ENCODE measurements at places on chromosomes 5 and 9.

- peak; percentile 60 for DNase-seq
These were observed 1.3 kb upstream of the ANKRD18A start for GRCh38 chr9:38621434-38622287.

- no peak for DNase-seq
These were observed 25.8 kb upstream of the CARNMT1 start for GRCh38 chr9:75053869-75054268.

- DNase-seq = no peak
These were observed 33.5 kb upstream of the DMRT3 start for GRCh38 chr9:942805-943580.

GRCh38 chr5:130106480-130106879 lies 202.2 kb downstream of the CHSY3 start:
- no peak for DNase-seq

- peak; percentile 6 for DNase-seq
These were observed 680 bp downstream of the GLRA1 start for GRCh38 chr5:151923866-151924476.

DNA sequence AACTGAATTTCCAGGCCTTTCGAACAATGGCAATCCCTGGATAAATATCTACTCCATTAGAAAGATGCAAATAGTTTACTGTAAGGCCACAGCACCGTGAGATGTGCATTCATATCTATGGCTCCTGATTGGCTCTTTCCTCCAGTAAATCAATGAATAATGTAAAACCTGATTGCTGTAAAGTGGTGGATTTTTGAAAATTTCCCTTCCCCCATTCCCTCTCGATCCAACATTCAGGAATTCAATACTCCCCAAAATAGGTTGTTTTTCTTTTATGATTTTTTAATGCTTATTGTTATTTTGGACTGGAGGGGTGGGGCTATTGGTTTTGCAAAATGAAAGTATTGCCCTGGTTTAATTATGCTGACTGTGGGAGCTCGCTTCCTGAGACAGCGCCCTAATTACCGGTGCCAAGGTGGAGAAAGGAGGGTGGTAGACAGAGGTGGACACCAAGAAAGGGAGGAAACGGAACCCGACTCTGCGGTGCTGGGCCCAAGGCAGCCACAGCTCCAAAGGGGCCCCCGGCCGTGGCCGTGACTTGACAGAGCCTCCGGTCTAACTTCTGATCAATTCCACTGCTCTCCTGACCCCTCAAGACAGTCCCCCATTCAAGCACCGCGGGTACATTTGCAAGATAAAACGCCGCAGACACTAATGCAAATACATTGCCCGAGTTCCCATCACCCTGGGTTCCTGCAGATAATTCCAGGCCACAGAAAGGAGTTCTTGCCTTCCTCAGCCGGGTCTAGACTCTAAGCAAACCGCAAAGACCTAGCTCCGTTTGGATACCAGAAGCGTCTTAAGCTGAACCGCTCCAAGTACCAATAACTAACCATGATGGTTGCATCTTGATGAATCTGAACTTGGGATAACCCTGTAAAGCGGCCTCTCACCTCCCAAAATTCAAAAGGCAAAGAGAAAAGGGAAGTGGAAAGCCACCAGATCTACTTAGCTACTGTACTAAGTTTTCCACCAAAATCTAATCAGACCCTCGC lies 211.2 kb downstream of the MEF2C start:
- no peak for DNase-seq

GRCh38 chr5:160398806-160399205 lies 1.0 kb downstream of the FAM200C start:
- DNase-seq = no peak

- peak; percentile 8 for DNase-seq
These were observed 92.0 kb downstream of the SV2C start for GRCh38 chr5:76175051-76175666.

DNA sequence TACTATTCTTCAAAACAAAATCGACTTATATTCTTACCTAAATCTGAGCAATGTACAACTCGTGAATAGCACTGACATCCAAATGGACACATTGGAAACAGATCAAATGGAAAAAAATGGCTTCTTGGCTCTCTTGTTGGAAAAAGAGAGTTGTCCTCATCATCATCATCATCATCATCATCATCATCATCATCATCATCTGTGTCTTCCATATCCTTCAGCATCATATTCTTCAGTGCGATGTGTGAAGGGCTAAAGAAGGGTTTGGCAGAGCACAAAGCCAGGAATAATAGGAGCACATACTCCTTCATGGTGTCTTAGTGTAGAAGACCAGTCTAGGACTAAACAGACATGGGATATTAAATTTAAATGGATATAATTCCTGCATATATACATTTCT lies 7.7 kb downstream of the ASPN start:
- DNase-seq = no peak

DNA sequence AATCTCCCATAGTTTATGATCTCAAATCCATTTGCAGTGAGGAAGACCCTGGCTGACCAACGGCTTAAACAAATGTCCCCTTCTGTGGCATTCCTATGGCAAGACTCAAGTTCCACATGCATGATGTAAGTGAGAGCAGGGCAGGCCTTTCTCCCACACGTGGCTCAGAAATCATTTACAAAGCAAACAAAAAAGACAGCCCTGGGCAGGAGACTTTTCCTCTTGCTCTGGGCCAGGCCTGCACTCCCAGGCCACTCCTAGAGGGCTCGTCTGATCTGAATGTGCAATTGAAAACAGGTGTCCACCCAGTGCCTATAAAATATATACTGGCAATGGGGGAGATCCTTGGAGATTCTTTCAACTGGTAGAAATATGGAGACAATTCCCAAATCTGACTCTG lies 123.1 kb downstream of the DMRT2 start:
- DNase-seq = no peak

GRCh38 chr5:125323613-125324012 lies 577.2 kb upstream of the ZNF608 start:
- DNase-seq = peak; percentile 52

GRCh38 chr5:159458217-159458711 lies 128.0 kb upstream of the IL12B start:
- DNase-seq = no peak

DNA sequence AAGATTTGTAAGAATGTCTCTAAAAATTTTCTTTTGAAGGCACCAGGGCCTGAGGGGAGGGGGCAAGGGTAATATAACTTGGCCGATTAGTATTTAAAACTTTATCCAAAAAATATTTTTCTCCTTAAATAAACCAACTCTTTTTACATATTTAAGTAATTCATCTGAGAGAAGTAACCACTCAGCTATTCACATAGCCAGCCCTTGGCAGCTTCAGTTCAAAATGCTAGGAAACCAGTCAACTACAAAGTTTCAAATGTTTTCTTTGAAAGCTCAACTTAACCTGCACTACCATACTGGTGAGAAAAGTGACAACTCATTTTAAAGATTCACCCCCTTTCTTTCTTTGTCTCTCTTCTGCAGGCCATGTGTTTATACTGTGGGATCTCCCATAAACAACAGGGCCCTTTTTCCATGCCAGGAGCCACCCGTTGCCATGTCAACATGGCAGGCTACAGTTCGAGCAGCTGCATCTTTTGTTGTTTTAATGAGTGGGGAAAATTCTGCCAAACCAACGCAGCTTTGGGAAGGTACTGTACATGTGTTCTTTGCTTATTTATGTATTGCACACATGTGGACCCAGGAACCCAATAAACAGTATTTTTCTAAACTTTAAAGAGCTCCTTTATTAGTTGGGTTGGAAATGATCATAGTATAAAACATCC lies 46.3 kb downstream of the AOPEP start:
- peak; percentile 18 for DNase-seq

- no peak for DNase-seq
These were observed 15.4 kb downstream of the ROR2 start for GRCh38 chr9:91934654-91935053.

GRCh38 chr5:156683509-156683908 lies 166.6 kb upstream of the PPP1R2B start:
- no peak for DNase-seq

- DNase-seq = no peak
These were observed 71.5 kb downstream of the INVS start for GRCh38 chr9:100170556-100170955.

- DNase-seq = no peak
These were observed 140.9 kb upstream of the MAP3K1 start for GRCh38 chr5:56674441-56674840.

DNA sequence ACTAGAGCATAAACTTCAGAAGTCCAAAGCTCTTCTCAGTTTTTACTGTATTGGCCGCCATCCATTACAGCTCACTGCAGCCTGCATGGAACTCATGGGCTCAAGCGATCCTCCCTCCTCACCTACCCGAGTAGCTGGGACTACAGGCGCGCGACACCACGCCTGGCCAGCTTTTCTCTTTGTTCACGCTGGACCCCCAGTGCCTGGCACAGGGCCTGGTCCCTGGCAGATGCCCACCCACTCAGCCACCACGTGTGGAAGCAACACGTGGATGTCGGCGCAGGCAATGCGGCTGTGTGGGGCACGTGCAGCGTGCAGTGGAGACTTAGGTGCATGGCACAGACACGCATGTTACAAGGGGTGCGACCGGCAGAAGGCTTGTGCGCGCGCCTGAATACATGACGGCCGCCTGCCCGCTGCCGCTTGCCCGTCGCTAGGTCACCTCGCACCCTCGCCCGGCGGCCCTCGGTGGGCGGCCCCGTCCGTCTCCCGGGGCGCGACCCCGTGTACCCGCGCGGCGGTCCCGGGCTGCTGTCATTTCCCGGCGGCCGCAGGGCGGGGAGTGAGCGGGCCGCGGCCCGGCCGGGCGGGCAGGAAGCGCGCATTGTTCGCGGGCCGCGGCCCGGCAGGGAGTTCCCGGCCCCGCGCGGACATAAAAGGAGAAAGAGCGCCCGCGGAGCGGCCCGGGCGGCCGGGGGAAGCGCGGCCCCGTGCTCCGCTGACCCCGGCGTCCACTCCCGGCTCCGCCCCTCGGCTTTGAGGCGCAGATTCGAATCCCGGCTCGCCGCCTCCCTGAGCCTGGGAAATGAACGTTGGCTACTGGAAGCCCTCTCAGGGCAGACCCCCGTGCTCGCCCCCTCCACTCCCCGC lies 24.1 kb upstream of the PTGS1 start:
- no peak for DNase-seq

DNA sequence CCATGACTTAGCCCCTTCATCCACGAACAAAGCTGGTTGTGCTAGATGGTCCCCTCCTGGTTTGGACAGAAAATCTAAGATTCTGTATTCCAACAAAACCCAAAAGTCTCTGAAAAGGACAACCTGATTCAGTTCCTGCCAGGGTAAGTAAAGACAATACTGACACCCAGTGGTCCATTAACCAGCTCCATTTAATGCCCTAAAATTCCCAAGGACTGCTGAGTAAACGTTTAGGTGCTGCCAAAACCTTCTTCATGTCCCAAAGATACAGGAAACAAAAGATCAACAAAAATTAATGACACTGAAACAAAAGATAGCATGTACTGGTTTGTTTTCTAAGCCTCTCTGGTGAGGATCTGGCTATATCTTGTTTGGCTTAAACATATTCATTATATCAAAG lies 25.3 kb upstream of the PPP1R2B start:
- peak; percentile 58 for DNase-seq

- no peak for DNase-seq
These were observed 12.5 kb upstream of the NKX2-5 start for GRCh38 chr5:173247510-173247909.

GRCh38 chr5:20041326-20042274 lies 53.6 kb upstream of the CDH18 start:
- no peak for DNase-seq

DNA sequence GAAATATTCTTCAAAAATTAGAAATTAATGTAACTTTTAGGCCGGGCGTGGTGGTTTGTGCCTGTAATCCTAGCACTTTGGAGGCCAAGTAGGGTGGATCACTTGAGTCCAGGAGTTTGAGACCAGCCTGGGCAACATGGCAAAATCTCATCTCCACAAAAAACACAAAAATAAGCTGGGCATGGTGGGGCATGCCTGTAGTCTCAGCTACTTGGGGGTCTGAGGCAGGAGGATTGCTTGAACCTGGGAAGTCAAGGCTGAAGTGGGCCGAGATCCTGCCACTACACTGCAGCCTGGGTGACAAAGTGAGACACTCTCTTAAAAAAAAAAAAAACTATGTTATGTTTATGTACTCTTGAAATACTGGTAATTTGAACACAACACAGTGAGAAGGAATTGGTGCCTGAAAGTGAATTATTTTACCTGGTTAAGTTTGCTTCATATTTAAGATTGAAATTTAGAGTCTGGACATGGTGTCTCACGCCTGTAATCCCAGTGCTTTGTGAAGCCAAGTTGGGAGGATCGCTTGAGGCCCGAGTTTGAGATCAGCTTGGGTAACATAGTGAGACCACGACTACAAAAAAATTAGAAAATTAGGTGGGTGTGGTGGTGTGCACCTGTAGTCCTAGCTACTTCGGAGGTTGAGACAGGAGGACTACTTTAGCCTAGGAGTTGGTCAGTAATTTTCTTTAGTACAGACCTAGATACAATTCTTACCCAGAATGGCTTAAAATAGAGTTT lies 15.0 kb downstream of the ARRDC3 start:
- DNase-seq = no peak

DNA sequence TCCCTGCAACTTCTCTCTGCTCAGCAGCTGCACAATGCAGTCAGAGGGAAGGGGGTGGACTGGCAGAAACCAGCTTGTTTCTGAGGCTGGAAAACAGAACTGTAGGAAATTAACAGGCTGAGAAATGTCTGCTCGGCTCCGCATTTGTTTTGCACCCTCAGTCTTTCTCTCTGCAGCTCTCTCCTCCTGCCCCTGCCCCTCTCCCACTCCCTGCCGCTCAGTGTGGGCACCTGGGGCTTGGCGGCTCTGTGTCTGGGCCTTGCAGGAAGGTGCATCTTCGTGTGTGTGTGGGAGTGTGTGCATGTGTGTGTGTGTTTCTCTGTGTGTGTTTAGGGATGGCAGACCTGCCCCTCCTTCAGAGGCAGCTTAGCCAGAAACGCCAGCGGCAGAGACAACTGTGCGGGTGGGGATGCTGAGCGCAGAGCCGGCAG lies 53.0 kb downstream of the PCDH1 start:
- DNase-seq = no peak

- no peak for DNase-seq
These were observed 216.6 kb downstream of the SGCD start for GRCh38 chr5:156543348-156544145.

- DNase-seq = peak; percentile 32
These were observed 162.7 kb downstream of the C9orf50 start for GRCh38 chr9:129458155-129458661.

DNA sequence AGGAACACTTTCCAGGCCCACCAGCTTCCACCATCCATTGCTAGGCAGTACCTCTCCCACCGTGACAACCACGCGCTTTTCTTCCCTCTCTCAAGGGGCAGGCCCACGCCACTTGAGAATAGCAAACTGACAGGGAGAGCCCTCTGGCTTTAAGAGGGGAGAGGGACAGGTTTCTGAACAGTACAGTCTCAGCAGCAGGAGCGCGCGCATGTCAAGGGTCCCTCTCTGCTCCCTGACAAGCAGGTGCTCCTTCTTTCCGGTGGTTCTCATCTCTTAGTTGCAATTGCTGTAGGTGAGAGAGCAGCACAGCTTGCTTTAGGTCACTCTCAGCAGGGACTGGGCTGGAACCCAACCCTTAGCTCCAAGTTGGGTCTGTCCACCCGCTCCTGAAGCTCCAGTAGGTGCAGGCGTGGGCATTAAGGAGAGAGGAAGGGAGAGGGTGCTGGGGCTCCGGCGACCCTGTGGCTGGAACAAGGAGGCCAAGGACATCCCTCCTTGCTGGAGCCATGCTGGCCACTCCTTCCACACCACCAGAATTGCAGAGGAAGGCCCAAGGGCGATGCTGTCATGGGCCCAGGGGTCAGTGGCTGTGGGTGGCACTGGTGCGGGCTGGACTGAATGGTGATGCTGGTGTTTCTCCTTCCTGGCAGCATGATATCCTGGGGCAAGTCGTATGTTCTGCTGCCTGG lies 9.0 kb upstream of the PHF2 start:
- DNase-seq = peak; percentile 34

GRCh38 chr5:168413062-168413461 lies 73.2 kb upstream of the RARS1 start:
- DNase-seq = no peak

GRCh38 chr5:147472664-147473475 lies 37.0 kb downstream of the DPYSL3 start:
- no peak for DNase-seq

All from NCI-H2171 treated with DMSO at 0.1 percent for 48 hours (cell line).